ENCODE measurements at places on chromosomes 11 and 22.

GRCh38 chr22:42344361-42344905 lies 74.0 kb upstream of the TCF20 start:
- no peak for DNase-seq

DNA sequence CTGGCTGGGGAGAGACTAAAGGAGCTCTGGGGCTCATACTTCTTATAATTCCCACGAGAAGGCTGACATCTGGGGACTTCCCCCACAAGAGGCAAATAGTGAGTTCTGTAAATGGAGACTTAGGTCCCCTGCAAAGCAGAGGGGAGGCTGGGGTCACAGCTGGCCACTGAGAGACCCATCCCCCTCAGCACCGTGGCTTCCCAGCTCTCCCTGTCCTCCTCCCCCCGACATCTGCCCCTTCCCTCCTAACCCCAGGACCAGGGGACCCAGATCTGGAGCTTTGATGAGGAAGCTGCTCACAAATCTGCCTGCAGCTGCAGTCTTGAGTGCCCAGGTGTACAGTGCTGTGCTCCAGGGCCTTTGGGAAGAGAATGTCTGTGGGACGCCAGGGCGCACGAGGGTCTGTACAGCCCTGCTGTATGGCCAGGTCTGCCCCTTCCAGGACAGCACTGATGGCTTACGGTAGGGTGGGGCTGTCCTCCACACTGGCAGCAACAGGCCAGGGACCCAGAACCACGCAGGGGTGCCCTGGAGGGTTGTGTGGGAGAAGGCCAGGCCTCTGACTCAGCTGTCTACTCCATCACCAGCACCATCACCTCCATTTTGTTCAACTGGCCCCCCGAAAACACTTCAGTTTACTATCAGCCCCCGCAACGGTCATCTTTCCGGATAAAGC lies 1.1 kb downstream of the RGL4 start:
- DNase-seq = no peak

DNA sequence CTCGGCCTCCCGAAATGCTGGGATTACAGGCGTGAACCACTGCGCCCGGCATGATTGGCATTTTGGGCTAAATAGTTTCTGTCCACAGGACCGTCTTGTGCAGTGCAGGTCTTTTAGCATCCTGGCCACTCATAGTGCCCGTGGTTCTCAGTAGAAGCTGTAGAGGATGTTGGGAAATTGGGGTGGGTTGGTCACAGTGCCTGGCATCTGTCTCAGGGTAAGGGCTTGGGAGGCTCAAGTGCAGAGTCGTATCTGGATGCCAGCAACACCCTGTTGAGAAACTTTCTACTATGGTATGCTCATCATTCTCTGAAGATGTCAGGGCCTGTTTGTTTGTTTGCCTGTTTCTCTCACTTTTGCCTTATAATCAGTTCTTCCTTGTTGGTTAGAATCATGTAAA lies 21.9 kb downstream of the UBE2L3 start:
- no peak for DNase-seq

- no peak for DNase-seq
Measured at GRCh38 chr22:38336699-38337098, 19.5 kb upstream of the CSNK1E start.

- no peak for DNase-seq
Measured at GRCh38 chr11:20353829-20354434, 9.6 kb upstream of the HTATIP2 start.

GRCh38 chr11:76724171-76724768 lies 53.7 kb upstream of the LRRC32 start:
- DNase-seq = no peak

GRCh38 chr11:63671322-63672155 lies at the start of gene ATL3:
Gene ATL3, minus strand, starts transcription at chr11:63671376. Its CDS starts 41 bp downstream, at chr11:63671335.
- peak; percentile 92 for DNase-seq

DNA sequence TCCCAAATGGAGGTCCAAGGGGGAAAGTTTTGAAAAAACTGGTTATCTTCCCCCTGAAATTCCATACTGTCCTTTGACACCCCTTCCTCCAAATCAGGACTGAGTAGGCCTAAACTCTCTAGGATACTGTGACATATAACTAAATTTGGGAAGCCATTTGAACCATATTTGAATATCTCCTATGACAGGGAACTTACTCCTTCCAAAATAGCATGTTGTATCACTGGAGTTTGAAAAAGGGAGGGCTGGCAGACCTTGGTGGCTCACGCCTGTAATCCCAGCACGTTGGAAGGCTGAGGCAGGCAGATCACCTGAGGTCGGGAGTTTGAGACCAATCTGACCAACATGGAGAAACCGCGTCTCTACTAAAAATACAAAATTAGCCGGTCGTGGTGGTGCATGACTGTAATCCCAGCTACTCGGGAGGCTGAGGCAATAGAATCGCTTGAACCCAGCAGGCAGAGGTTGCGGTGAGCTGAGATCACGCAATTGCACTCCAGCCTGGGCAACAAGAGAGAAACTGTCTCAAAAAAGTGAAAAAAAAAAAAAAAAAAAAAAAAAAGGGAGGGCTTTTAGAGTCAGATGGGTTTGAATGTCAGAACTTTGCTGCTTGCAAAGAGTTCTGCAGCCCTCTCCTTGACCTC lies 42.4 kb downstream of the PIK3C2A start:
- no peak for DNase-seq

- no peak for DNase-seq
Measured at GRCh38 chr22:48805516-48805915, 1022.2 kb downstream of the BRD1 start.

DNA sequence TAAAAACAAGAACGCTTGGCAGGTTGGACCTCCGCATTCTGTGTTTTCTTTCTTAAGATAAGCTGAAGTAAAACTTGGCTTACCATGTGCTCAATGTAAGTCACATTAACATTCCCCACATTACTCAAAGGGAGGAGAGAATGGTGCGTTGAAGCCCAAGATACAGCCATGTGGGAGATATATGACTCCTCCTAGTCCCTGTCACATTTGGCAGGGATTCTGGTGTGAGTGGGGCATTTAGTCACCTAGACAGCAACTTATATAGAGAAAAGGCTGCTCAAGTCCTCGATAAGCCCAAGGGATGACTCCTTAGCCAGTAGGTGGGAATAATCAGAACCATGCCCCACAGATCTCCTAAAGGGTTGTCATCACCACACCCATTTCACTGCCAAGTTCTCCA lies 4.6 kb downstream of the PRSS23 start:
- no peak for DNase-seq

- DNase-seq = no peak
Measured at GRCh38 chr22:26342745-26343410, 86.2 kb upstream of the ASPHD2 start.

DNA sequence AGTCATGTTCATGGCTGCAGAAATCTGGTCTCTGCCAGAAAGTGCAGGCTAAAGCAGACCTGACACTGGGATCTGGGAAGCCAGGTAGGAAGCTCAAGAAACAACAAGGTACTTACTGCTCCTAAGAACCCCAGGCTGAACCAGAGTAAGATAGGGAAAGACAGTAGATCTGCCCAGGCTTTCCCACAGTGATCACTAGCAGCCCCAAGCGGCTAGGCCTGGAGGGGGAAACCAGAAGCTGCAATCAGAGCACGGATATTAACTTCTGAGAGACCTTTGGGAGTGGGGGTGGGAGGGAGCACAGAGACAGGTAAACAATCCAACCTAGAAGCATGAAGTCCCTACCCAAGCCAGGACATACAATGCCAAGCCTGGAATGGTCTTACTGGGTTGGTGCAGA lies 135.2 kb upstream of the C11orf58 start:
- DNase-seq = no peak

GRCh38 chr22:20027966-20028854 lies 7.3 kb downstream of the TANGO2 start:
- DNase-seq = no peak

GRCh38 chr11:61733120-61733978 lies 19.1 kb upstream of the MYRF start:
- no peak for DNase-seq

DNA sequence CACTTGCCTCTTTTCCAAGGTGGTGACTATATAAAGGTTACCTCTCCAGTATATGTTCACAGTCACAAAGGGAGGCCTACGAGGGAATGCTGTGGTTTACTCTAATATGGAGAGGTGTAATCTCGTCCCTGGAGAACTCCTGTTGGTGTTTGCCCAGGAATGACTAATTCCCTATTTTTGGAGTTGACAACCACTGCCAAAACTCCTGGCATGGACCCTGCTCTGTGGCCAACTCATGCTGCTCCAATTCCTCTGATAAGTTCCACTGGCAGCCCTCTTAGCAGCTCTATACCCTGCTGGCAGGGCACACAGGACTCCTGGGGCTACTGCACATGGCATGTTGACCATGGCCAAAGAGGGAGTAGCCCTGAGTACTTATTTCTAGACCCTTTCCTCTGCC lies 418.7 kb upstream of the ANO5 start:
- no peak for DNase-seq

GRCh38 chr11:87397011-87397865 lies 359.5 kb downstream of the TMEM135 start:
- DNase-seq = no peak

DNA sequence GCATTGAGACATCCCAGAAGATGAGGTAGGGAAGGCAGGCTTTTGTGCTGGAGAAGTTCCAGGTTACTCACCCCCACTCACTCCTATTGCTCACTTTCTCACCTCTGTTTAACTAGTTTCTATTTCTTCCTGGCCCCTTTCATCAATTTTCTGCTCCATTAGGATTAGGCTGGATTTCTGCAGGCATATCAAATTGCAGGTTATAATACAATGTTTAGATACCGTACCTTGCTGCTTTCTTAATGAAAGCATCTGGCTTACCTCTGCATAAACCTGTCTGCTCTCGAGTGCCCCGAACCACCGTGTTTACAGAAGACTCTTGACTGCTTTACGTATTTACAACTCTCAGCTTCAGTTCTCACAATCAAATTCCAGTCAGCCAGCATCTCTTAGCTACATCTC lies 173.7 kb downstream of the ADAMTS15 start:
- DNase-seq = no peak

DNA sequence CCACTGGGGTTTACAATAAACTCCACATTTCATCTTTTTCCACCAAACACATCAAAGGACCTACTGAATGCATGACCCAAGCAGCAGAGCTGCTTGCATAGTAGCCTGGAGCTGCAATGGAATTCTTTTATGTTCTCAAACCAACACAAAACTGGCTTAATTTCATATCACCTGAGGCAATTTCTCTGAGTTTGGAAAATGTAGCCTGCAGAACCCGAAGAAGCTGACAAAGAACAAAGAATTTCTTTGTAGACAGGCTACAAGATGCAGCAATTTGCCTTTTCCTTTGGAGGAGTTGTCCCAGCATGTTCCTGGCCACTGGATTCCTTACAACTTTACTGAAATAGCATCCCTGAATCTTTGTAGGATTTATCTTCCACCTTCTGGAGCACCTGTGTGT lies 5.5 kb upstream of the TECTA start:
- DNase-seq = no peak

- no peak for DNase-seq
Measured at GRCh38 chr11:122769126-122769780, 69.0 kb upstream of the CRTAM start.

DNA sequence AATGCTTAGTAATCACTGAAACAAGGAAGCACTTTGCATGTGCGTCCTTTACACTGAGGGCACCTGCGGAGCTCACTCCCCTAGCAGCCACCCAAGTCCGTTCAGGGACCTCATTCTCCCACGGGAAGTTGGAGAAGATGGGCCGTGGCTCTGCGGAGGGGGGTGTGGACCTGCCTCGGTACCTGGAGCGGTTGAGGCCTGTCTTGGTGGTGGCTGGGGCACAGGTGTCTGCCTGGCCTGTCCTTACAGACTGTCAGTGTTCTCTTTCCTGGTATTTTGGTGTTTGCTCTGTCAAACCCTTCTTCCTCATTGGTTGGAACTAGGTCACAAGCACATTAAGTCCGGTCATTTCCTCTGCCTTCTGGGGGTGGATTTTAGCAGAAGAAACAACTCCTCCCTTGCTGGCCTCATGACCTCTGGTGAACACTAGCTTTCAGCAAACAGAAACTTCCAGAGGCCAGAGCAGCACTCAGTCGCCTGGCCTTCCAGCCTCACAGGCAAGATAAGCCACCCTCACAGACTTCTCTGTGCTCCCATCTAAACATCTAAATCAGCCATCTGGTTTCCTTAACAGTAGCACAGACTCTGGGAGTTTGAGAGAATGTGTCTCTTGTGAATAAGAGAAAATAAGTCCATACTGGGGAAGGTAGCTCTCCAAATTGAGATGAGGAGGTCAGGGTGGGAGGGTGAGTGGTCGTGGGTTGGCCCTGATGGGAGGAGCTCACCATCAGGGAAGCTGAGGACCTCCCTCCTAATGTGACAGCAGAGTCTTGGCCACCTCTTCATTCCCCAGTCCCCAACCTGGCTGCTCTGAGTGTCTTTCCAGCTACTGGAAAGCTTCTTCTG lies 8.6 kb downstream of the SNAP29 start:
- no peak for DNase-seq

All from urinary bladder (tissue), 4 donors.